ENCODE measurements at places on chromosomes 1 and 21. TPM values are rescaled to one million over a fixed set of nuclear protein-coding genes. Genes with fewer than 3 reads are reported as not detected.

DNA sequence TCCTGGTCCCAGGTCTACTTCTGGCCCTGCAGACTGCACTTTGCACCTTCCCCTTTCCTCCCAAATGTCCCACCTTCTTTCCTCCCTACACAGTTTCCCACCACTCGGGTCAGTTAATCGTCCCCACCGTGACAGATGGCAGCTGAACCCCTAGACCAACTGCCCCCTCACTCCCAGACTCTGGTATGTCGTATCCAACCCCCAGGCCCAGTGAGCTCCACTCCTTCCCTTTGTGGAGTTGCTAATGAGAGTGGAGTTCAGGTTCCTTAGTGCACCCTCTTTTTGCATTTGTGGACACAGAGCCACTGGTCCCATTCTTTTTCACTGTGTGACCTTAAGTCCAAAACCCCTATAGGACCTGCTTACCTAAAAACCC, 1.8 kb downstream of the MAN1C1 start:
- no peak for DNase-seq

Gene CAMSAP2
- 36.9 TPM for total RNA-seq

- no peak for DNase-seq
Observed at GRCh38 chr1:30754684-30755171, 2.8 kb downstream of the LAPTM5 start.

Gene LCE2B
- total RNA-seq: 5.9 TPM

- no peak for DNase-seq
Observed at GRCh38 chr1:190616235-190616634, 138.6 kb upstream of the BRINP3 start.

Gene DEDD
- total RNA-seq: 18.7 TPM

Gene DAP3
- total RNA-seq: 59.1 TPM

DNA sequence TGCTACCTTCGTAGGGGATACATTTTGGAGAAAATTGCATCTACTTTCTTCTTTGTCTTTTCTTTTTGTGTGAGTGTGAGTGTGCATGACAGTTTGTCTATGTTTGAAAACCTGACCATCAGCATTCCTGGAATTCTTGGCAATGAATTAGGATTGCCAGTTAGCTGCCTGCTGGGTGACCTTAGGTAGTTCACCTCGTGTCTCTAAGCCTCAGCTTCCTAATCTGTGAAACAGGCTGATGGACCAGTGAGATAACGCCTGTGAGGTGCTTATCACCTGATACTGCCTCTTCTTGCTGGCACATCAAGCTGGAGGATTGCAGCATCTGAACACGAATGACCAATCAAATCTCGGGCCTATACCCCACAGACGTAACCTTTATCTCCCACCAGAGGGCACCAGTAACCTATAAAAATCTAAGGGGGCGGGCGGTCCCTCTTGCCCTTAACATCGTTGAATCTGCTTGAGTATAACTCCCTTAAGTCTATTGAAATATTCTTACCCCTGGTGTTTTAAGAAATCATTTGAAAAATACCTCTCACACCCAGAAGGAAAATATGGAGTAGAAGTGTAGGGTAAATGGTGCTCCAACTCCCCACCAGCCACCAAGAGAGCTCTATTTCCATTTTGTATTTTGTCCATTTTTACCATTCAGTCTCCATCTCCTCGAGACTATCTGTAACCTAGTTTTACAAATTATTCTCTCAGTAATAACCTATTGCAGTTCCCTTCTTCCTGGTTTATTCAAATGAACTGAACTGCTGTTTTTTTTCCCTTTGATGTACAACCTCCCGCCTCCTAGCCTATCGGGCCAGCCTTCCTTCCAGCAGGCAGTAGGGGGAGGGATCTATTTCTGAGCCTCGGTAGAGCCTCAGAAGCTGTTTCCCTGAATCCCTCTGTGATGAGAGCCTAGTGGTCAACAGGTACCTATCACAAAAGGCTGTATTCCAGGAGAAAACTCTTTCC, 49.7 kb downstream of the MDM4 start:
- peak; percentile 50 for DNase-seq

DNA sequence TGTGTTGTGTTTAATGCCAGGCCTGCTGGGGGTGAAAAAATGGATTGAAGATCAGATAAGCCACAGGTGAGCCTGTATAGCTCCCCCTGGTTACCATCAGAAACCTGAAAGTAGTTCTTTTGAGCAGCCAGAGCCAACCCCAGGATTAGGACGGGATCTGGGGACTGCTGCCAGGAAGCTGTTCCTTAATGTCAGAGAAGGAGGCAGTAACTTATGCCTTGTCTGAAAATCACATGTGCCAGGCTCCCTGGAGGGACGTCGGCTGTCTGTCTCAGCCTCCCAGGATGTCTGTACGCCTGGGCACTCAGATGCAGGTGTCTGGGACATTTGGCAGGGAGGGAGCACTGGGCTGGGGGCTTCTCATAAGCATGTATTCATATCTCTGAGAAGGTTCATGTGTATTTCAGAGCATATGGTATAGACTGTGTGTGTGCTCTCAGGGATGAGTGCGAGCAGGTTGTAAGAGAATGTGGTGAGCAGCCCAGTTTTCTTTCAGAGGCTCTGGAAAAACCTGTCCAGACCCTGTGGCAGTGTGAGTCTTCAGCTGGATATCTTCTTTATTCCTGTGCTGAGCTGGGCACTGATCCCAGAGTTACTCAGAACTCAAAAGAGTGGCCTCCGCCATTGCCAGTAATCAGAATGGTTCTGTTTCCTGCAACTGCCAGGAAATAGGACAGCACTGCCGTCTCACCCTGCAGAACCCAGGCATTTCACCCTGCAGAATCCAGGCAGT, 2.8 kb downstream of the FAM43B start:
- DNase-seq: no peak

- no peak for DNase-seq
Observed at GRCh38 chr1:111142356-111142975, 2.4 kb downstream of the CEPT1 start.

GRCh38 chr1:109040627-109040988, 1.3 kb downstream of the WDR47 start:
- peak; percentile 5 for DNase-seq

DNA sequence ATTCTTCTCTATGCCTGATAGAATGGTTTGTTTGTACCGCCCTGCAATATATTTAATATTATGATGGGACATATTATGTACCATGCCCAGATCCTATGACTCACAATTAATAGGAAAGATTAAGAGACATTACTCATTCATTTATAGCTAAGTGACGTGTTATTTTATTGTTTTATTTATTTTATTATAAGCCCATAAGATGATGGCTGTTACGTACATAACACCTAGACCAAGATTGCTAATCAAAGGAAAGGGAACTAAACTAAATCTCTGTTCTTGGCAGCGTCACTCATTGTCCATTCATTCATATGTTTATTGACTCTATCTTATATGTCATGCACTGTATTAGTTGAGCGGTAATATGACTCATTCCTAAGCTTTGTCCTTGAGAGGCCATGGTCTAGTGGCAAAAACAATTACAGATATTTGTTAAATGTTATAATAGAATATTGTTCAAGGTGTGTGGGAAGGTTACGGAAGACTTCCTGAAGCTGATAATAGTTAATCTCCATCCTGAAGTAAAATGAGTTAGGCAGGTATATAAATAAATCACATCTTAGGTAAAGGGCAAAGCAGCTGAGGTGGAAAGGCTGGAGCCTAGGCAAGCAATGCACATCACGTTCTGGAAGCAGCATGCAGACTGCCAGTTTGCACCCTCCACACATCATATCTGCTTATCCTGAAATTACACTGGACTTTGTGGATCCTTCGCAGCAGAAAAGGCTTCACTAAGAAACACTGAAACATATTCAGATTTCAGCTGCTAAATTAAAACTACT, 16.6 kb upstream of the CD55 start:
- DNase-seq: no peak

- no peak for DNase-seq
Observed at GRCh38 chr21:45341779-45342178, 54.1 kb upstream of the POFUT2 start.

- DNase-seq: no peak
Observed at GRCh38 chr1:217770918-217771317, 139.8 kb downstream of the SPATA17 start.

DNA sequence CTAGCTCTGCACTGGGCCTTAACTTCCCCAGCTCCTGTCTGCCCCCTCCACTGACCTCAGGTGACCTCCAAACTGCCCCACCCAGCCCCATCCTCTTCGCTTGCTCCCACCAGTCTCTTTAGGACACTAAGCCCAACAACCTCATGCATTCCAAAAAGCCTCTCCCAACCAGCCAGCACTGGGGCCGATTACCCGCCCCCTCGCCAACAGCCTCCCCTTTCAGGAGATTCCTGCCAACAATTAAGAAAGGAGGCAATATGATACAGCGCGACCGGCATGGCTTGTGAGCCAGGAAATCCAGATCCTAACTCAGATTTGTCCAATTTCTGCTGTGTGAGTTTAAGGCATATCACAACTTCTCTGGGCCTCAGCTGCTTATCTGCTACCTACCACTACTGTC, 14.7 kb downstream of the KANK4 start:
- DNase-seq: no peak
